ENCODE measurements at places on chromosomes 11 and 22.

- no peak for DNase-seq
These were observed 9.3 kb downstream of the KCNJ5 start for GRCh38 chr11:128900468-128900867.

- peak; percentile 64 for DNase-seq
These were observed 22.5 kb downstream of the SUN2 start for GRCh38 chr22:38733329-38733723.

DNA sequence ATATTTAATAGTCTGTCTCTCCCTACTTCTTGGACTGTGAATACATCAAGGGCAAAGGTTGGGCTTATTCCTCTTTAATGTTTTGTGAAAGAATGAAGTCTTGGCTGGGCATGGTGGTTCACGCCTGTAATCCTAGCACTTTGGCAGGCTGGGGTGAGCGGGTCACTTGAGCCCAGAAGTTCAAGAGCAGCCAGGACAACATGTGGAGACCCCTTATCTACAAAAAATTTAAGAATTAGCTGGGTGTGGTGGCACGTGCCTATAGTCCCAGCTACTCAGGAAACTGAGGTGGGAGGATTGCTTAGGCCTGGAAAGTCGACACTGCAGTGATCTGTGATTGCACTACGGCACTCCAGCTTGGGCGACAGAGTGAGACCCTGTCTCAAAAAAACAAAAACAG, 20.2 kb downstream of the RNF121 start:
- DNase-seq = no peak

DNA sequence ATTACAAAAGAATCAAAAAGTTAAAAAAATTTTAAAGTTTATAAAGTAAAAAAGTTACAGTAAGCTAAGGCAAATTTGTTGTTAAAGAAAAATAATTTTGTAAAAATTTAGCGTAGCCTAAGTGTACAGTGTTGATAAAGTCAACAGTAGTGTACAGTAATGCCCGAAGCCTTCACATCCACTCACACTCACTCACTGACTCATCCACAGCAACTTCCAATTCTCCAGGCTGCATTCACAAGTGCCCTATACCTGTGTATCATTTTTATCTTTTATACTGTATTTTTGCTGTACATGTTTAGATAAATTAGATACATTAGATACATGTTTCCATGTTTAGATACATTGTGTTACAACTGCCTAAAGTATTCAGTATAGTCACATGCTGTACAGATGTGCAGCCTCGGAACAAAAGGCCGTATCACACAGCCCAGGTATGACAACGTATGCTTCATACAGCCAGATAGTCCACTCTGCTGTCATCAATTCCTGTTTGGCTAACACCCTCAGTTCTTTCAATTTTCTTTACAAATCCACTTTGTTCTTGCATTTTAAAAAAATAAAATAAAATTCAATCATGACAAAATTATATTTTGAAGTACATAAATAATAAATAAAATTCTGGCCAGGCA, 80.7 kb downstream of the RBFOX2 start:
- no peak for DNase-seq

DNA sequence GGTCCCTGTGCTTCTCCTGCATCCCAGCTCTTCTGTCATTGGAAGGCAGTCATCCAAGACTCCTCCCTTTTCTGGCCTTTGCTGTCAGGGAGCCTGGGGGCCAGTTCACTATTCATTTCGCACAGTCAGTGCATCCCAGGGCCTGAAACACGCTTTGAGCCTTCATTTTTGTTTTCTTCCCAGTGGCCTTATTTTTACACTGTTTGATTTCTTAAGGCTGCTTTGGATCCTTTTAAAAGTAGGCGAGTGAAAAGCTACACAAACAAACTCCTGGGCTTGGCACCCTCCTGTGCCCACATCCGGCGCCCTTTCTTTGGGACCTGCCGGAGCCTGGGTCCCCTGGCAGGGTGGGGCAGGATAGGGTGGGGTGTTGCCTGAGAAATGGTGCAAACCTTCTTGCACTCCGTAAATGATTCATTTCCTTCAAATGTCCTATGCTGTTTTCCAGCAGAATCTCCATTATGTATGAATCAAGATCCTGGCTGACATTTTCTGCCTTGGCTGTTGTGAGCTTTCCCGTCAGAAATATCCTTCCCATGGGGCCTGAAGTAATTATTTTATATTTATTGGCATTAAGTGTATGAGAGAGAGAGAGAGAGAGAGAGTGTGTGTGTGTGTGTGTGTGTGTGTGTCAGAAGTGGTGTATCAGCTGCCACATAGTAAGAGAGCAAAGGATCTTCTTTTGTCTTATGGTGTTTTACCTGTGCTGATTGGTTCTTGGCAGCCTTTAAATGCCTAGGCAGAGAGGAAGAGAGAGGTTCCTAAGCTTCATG, 45.6 kb downstream of the BCR start:
- no peak for DNase-seq

- no peak for DNase-seq
These were observed 7.0 kb downstream of the EXPH5 start for GRCh38 chr11:108586600-108586999.

- no peak for DNase-seq
These were observed 4.0 kb downstream of the DSCAML1 start for GRCh38 chr11:117792992-117793391.
